ENCODE measurements at places on chromosomes 4 and X.

DNA sequence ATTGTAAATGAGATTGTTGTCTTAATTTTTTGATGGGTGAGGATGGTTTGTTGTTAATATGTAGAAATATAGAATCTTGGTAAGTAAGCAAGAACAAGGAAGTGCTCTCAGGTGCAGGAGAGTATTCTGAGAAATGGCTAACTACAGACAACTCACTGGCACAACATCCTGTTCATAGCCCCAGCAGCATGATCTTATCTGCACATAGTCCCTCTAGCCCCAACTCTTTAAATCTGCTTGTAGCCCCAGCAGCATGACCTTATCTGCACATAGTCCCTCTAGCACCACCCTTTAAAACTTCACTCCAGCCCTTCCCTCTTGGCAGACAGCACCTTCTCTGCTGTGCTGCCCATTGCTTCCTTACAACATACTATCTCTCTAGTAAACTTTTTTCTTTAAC is 1957.1 kb upstream of the ADGRL3 start:
- DNase-seq: no peak

DNA sequence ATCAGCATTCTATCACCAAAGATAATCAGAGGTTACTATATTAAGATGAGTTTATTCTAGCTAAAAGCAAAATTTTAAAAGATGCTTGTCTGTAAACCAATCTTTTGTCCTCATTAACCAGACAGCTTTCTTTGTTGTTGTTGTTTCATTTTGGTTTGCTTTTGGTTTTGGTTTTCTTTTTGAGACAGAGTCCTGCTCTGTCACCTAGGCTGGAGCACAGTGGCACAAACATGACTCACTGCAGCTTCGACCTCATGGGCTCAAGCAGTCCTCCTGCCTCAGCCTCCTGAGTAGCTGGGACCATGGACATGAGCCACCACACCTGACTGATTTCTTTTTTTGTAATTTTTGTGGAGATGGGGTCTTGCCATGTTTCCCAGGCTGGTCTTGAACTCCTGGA is 102.9 kb downstream of the COX18 start:
- DNase-seq: no peak

DNA sequence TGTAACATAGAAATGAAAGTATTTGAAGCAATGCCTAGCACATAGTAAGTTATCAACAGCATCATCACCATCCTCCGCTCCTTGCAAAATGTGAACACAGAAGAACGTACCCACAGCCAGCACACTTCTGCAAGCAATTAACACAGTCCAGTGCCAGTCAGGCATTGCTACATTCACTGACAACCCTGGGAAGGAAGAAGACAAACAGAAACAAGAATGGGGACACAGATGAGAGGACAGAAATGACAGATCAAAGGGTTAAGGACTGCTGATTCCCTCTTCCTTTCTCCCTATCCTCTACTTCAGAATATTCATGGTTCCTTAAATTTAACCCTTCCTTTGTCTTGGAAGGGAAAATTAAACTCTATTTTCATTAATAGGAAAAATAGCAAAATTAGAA is 53.1 kb downstream of the CHM start:
- DNase-seq: no peak

DNA sequence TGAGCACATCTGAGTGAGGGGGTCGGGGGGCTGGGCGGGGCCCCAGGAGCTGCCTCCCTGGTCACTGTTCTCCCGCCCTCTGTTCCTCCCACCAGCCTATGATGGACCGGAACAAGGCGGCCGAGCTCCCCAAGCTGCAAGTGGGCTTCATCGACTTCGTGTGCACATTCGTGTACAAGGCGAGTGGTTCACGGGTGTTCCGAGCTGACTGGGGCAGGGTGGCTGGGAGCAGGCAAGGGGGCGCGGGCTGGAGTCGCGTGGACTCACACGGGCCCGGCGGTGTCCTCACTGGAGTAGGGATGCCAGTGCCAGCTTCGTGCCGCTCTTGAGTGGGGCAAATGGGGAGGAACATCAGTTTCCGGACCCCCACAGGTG is 7.7 kb downstream of the ATP5ME start:
- no peak for DNase-seq

GRCh38 chrX:82742351-82742750 is 765.7 kb upstream of the POU3F4 start:
- DNase-seq: no peak

GRCh38 chrX:10615931-10616774 is 4.2 kb downstream of the MID1 start:
- DNase-seq: peak; percentile 69

DNA sequence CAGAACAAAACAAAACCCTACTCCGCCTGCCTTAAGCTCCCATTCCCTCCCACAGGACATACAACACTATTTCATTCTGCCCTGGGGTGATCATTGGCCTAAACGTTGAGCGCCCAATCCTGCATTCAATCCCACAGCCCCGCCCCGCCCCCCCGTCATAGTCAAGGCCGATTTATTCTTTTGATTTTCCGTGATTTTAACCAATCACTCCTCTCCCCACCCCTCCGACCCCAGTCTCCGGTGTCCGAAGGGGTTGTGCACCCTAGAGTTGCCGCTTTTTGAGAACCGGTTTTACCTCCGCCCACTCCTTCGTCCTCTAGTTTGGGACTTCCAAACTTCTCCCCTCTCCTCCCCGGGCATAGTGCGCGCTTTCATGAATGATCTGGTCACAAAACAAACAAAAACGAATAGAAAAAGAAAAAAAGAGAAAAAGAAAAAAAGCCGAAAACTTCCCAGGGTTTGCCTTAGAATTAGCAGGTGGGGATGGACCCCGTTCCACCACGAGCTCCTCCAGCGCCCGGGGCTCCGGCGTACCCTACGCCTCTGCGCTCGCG is 446 bp upstream of the UBE2A start:
- peak; percentile 18 for DNase-seq

- no peak for DNase-seq
Measured at GRCh38 chr4:46388857-46389256, 1.1 kb downstream of the GABRA2 start.

- no peak for DNase-seq
Measured at GRCh38 chr4:86050496-86050895, 309.4 kb downstream of the MAPK10 start.

GRCh38 chr4:23745377-23745776 is 144.5 kb downstream of the PPARGC1A start:
- DNase-seq: no peak

DNA sequence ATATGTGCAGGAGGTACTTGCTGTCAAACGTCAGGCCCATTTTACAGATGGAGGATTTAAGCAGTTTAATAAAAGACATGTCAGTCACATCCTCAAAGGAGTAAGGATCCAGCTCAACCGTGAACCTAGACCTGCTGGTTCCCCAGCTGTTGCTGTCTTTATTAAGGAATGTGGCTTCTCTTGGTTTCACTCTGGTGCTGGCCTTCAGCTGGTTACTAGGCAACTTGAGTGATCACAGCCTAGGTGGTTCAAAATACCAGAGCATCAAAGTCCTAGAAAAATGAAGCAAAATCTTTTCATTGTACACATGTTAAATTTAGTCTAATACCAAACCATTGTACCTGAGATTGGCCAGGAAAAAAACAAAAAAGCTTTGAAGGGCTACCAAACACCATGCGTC is 32.7 kb upstream of the GLRA2 start:
- no peak for DNase-seq

DNA sequence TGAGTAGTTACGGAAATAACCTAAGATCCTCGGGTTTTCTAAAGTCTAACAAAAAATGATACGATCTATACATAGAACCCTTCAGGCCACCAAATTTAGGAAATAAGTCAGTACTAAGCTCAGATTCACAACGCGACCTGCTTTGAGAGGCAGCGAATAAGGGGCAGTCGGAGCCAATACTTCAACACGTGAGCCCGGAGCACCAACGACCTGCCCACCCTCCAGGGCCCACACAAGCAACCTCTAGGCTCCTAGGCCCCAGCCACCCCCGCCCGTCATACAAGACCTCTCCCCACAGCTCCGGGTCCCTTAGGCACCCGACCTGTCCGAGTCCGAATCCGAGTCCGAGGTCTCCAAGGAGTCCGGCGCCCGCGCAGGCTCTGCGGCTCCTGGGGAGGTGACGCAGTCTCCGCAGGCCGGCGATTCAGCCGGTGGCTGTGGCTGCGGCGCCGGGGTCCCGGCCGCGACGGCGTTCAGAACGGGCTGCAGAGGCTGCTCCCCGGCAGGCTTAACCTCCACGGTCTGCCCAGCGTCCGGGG is 580 bp downstream of the NAF1 start:
- DNase-seq: peak; percentile 41

GRCh38 chr4:15891312-15891711 is 47.2 kb downstream of the FGFBP1 start:
- no peak for DNase-seq

- DNase-seq: no peak
Measured at GRCh38 chr4:180909279-180909678, 1333.9 kb upstream of the TENM3 start.

DNA sequence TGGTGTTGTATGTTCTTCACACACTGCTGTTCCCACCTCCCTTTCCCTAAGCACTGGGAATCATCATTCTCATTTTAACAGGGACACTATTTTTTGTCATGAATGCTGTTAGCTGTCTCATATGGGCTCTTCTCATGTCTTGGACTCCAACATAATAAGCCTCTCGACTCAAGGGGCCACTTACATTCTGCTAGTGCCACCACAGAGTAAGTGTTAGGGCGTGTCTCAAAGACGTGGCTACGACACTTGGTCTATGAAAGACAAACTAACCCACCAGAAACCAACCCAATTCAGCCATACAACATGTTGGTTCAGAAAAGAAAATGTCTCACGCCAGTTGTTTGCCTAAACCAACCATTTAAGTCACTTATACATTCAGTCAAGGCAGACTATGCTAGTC is 32.2 kb downstream of the SEL1L3 start:
- no peak for DNase-seq

GRCh38 chrX:45524296-45524695 is 323.6 kb upstream of the DIPK2B start:
- no peak for DNase-seq

DNA sequence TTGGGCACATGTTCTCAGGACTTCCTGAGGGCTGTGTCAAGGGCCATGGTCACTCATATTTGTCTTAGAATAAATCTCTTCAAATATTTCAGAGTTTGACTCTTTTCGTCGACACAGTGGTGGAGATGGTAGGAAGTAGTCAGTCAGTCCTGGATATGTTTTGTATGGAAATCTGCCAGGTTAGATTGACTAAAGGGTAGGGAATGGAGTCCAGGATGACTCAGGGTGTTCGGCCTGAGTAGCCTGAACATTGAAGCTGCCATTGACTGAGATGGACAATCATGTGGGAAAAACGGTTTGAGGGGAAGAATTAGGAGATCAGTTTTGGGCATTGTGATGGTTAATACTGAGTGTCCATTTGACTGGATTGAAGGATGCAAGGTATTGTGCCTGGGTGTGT is 177.1 kb upstream of the CENPE start:
- DNase-seq: no peak

- no peak for DNase-seq
Measured at GRCh38 chr4:22369901-22370562, 145.8 kb downstream of the ADGRA3 start.

DNA sequence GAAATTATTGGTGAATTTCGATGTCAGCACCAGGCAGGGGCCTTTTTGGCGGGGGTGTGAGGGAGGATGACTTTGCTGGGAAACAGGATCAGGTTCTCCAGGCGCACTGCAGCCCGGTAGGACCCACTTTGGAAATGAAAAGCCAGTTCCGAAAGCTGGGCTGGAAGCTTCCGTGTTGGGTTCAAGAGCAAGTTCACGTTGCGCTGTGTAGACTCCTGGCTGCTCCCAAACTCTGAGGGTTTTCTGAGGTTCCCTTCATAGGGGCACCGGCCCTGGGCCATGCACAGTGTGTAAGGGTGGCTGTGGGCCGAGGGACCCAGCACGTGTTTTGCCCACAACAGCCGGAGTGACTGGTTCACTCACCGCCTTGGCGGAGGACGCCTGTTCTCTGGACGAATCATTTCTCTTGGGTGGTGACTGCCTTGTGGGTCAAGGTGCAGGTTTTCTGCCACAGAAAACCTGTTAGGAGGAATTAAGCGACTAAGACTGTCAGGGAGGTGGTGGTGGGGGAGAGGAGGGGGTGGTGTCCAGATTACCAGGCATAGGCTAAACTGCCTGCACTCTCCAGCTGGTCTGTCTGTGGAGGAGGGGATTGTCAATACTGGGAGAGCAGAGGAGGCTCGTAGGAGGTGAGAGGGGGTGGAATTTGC is 8.0 kb downstream of the SHOX start:
- no peak for DNase-seq

DNA sequence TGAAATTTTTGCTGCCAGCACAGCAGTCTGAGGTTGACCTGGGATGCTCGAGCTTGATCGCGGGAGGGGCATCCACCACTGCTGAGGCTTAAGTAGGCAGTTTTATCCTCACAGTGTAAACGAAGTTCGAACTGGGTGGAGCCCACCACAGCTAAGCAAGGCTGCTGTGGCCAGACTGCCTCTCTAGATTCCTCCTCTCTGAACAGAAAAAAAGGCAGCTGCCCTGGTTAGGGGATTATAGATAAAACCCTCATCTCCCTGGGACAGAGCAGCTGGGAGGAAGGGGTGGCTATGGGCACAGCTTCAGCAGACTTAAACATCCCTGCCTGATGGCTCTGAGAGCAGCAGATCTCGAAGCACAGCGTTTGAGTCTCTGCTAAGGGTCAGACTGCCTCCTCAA is 314.6 kb downstream of the STPG2 start:
- DNase-seq: no peak

DNA sequence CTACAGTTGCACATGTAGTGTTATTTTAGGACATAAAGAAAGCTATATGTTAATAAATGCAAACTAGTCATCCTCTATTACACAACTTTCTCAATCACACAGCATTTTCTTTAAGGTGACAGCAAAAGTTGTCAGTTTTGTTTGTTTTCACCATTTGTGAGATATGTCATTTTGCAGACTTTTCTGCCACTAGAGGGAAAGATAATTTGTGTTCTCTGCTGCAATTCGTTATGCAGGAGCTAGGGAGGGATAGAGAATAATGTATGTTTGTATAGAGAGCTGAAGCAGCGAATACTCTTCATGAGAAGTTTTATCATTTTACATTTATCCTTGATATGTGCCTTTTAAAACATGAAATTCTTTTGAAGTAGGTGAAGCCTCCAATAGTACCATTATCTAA is 670.6 kb upstream of the ATOH1 start:
- no peak for DNase-seq

DNA sequence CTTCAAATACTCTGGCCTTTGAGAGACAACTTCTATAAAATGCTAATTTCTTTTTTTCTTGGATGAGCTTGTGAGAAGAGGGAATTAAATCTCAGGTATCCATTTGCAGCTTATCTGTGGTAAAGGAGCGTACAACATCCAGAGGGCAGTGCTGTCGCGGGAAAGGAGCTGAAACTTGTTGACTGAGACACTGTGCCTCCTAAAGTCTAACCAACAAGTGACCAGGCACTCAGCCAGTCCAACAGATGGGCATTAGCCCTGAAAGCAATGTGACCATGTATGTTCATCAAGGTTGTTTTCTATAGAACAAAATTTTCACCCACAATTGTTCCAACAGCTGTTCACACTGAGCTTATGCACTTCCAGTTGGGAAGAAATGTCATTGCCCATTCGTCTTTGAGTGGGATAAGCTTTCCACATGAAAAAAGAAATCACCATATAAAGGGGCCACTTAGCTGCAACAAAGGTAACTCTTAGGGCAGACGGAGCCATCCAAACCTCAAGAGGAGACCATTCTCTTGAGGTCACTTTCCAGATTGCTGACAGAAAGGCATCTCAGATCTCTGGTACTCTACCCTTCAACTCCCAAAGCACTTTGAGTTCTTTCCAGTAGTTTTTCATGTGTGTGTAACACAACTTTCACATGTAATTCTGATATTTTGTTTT is 244.8 kb upstream of the NEIL3 start:
- DNase-seq: no peak

Measured in SW480 (cell line).